ENCODE measurements at places on chromosomes 4 and X.
A peak's percentile ranks its signal among the peaks of the same experiment; 100 is the strongest.

- DNase-seq: no peak
Observed at GRCh38 chr4:68954126-68954525, 2.5 kb upstream of the UGT2A3 start.

- no peak for DNase-seq
Observed at GRCh38 chr4:48222491-48222890, 47.1 kb downstream of the TEC start.

- DNase-seq: no peak
Observed at GRCh38 chr4:184288451-184289178, 70.9 kb upstream of the ENPP6 start.

DNA sequence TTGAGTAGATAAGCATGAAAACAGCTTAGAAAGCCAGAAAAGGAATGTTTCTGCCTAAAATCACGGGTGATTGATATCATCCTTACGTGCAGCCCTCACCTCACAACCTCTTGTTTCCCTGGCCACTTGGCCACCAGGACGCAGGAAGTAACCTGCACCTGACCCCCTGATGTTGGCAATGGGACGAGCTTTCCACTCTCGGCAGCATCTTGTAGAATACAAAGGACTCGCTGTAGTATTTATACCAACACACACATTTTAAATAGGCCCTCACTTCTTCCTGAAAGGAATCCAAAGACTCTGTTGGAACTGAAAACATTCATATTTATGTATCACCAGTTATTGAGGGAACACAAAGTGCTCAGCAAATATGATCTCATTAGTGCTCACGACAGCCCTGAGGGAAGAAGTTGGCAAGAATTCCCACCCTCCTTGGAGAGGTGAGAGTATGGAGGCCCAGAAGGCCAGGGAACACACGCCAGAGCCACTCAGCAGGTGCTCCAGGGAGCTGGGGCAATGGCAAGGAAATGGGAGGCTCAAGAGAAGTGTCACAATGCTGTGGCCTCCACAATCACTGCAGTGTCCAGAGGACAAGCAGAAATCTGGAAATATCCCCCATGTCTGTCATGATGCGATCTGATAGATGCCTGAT, 103.3 kb upstream of the KIT start:
- no peak for DNase-seq

- no peak for DNase-seq
Observed at GRCh38 chr4:74674750-74675149, 119.6 kb downstream of the BTC start.

GRCh38 chrX:8629871-8630270, 102.1 kb downstream of the ANOS1 start:
- no peak for DNase-seq

- DNase-seq: peak; percentile 72
Observed at GRCh38 chrX:56995271-56995994, at the start of gene SPIN3. Gene SPIN3, minus strand, starts transcription at chrX:56995541. Its CDS starts 594 bp downstream, at chrX:56994947.

DNA sequence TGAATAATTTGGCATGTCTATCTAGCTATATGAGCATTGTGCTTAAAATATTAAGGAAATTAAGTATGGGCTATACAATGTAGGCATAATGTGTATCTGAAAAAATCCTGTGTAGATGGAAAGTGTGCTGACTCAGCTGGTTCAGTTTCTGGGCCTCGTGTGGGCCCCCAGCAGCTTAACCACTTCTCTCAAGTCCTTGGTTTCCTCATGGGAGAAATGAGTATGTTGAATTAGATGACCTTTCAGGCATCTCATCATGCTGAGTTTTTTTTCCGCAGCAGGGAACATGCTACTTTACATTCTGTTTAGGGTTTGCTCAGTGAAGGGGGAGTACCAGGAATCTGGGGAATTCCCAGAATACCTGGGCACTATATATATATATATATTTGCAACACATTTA, 30.5 kb downstream of the RHOH start:
- no peak for DNase-seq

DNA sequence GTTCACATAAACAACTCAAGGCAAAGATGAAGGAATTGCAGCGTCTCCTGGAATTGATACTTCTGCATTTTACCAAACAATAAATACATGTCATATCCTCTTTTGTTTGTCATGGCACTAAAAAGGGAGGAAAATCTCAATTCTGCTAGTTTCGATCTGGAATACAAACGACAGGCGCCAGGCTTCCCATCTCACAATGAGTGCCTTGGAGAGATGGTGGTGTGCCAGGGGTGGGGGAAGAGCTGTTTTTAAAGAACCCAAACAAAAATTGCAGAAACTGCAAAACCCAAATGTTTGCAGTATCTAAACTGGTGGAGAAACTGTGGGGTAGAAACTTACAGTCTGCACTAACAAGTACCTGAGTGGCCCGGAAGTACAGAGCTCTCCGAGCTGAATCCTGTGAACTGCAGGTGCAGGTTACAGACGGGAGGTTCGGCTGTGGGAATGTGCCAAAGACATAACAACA, 53.0 kb upstream of the KLF3 start:
- no peak for DNase-seq

- DNase-seq: no peak
Observed at GRCh38 chr4:8238515-8239053, 31.0 kb upstream of the HTRA3 start.

DNA sequence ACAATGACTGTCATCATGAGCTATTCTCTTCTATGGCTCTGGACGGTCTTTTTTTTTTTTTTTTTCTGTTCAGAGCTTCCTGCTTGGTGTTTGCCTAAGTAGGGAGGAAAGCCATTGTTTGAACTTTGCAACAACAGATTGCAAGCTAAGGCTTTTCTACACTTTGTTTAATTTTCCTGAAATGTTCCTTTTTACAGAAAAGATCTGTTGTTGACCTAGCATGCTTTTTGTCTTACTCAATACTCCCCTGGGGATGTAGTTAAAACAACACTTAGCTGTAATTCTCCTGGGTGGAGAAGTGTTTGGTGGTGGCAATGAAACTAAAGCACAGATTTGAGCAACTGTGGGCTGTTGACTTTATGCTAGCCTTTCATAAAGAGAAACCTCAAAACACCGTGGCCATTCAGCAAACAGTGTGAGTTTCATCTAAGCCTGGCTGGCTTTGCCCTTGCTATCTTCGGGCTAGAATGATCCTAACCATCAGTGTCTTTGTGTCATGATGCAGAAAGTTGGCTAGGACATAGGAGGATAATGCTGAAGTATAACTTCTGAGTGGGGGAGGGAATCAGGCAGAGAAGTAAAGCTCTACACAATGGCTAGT, 110.5 kb downstream of the ANXA3 start:
- no peak for DNase-seq

GRCh38 chrX:151723156-151723760, 7.4 kb downstream of the FATE1 start:
- no peak for DNase-seq

GRCh38 chr4:121555315-121556107, 141.3 kb downstream of the ANXA5 start:
- DNase-seq: no peak

- no peak for DNase-seq
Observed at GRCh38 chrX:48971249-48972219, at the start of gene KCND1. Gene KCND1, minus strand, starts transcription at chrX:48971844. Its CDS starts 1,573 bp downstream, at chrX:48970271.

- DNase-seq: no peak
Observed at GRCh38 chrX:156008915-156009314, 11.4 kb downstream of the IL9R start.

- no peak for DNase-seq
Observed at GRCh38 chrX:41043674-41044345, 41.4 kb upstream of the USP9X start.

DNA sequence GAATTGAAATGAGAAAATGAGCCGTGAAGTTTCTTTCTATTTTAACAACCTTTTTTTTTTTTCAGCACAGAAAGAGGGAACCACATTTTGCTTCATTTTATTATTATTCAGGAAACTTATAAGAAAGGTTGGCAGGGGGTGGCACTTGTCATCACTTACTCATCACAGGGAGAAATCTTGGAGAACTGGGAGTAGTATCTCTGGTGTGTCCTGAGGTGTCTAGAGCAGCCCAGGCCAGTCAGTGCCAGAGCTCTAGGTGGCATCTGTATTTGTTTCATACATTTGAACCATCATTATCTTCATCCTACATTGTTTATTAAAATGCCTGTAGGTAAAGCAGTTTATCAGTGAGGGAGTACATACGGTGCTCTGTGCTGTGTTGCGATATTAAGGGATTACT, 43.8 kb upstream of the ARHGAP24 start:
- no peak for DNase-seq

- no peak for DNase-seq
Observed at GRCh38 chr4:154030152-154030551, 241.3 kb upstream of the SFRP2 start.

GRCh38 chr4:77273412-77273811, 116.4 kb downstream of the CCNG2 start:
- no peak for DNase-seq

GRCh38 chrX:97498093-97498492, 614.4 kb downstream of the RPA4 start:
- DNase-seq: no peak

- DNase-seq: no peak
Observed at GRCh38 chr4:94571715-94572114, 120.0 kb downstream of the PDLIM5 start.

DNA sequence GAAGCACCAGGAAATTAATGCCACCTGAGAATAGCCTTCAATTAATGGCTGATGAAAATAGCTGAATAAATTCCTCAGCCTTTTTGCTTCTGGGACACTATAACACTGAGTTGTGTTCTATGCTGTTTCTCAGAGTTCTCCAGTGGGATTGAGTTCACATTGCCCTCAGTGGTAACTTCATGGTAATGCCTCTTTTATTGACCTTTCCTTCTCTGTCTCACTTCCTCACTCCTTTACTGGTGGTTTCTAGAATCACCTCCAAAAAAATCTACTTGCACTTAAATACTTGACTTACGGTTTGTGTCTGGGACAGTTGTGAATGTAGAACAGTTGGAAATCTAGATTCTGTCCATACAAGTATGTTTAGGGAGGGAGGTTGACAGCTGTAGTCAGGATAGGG, 293.7 kb downstream of the PPP1R2C start:
- no peak for DNase-seq

GRCh38 chr4:76546327-76546726, 111.3 kb downstream of the SHROOM3 start:
- DNase-seq: no peak

DNA sequence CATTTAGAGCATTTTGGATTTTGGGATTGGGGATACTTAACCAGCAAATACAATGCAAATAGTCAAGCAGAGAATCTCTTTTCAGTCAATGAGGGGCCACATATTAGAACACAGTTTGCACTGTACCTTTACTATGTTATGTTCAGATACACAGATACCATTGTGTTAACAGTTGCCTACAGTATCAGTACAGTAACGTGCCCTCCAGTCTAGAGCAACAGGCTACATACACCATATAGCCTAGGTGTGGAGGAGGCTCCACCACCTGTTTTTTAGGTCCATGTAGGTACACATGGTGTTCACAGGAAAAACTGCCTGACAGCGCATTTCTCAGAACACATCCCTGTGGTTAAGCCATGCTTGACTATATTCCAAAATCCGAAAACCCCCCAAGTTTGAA, 9.1 kb downstream of the GRPEL1 start:
- DNase-seq: no peak

- no peak for DNase-seq
Observed at GRCh38 chr4:25965629-25966028, 51.6 kb downstream of the SMIM20 start.

GRCh38 chrX:148691456-148691855, 191.0 kb downstream of the AFF2 start:
- DNase-seq: no peak

GRCh38 chr4:7166981-7167700, 25.2 kb upstream of the SORCS2 start:
- DNase-seq: no peak

DNA sequence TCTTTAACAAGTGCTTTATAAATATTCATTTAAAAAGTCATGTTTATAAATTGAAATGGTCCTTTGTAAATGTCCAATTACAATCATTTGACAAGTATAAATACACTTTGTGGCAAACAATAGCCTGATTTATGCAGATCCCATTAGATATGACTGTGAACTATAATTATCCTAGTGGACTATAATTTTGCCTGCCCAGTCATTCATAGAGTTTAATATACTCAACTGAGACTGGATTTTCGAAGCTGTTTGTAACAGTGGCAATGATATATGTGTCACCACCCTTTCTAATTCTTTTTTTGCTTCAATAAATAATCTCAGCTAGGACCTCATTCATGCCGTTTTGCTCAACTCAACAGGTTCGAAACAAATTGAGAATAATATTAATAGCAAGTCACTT, 732.0 kb downstream of the PCDH18 start:
- DNase-seq: peak; percentile 94

DNA sequence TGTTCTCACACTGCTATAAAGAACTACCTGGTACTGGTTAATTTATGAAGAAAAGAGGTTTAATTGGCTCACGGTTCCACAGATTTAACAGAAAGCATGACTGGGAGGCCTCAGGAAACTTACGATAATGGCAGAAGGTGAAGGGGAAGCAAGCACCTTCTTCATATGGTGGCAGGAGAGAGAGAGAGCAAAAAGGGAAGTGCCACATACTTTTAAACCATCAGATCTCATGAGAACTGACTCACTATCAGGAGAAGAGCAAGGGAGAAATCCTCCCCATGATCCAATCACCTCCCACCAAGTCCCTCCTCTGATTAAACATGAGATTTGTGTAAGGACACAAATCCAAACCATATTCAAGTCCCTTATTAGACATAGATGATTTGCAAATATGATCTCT, 12.3 kb upstream of the RAP2C start:
- DNase-seq: no peak

DNA sequence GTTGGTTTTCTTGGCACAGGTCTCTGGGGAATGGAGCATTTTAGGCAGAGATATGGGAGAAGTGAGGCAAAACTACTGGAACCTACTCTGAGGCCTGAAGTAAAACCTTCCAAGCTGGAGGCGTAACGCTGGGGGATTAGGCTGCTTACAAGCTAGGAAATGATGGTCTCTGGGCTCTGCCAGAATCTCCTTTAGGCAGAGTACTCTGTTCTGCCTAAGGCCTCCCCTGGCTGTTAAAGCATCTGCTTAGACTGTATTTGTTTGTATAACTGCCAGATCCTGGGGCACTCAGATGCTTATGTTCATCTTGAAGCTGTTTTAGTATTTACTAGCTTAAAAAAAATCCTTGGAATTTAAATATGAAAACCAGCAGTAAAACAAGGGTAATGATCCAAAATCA, 822.2 kb downstream of the RPA4 start:
- no peak for DNase-seq

GRCh38 chrX:148069759-148070503, 88.8 kb downstream of the FMR1NB start:
- no peak for DNase-seq

- no peak for DNase-seq
Observed at GRCh38 chr4:64538219-64538618, 129.0 kb upstream of the TECRL start.

GRCh38 chrX:31832263-31832662, 760.4 kb upstream of the FTHL17 start:
- DNase-seq: no peak
